T-helper 17 cell (primary cell): ENCODE measurements at places on chromosomes 6 and 20. TPM values are rescaled to one million over a fixed set of nuclear protein-coding genes. Genes with fewer than 3 reads are reported as not detected.

- no peak for DNase-seq
Observed at GRCh38 chr20:10637563-10637962, 36.2 kb downstream of the JAG1 start.

GRCh38 chr6:6125495-6125894 is 118.8 kb upstream of the NRN1 start:
- DNase-seq, result no peak

DNA sequence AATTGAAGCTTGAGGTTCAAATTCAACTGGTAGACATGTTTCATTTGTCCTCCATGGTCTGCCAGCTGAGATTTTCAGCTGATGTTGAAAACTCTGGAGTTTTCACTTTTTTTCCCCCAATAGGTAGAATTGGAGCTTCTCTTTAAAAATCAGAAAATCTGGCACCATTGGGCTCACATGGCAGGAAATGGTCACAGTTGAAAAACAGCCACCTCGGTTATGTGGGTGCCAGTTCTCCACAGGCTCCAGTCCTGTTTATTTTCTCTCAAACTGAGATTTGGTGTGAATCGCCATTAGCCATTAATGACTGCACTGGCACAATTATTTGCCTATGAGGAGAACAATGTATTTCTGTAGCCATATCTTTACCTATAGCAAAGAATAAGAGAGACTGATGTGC is 171.4 kb upstream of the TFAP2D start:
- no peak for DNase-seq

DNA sequence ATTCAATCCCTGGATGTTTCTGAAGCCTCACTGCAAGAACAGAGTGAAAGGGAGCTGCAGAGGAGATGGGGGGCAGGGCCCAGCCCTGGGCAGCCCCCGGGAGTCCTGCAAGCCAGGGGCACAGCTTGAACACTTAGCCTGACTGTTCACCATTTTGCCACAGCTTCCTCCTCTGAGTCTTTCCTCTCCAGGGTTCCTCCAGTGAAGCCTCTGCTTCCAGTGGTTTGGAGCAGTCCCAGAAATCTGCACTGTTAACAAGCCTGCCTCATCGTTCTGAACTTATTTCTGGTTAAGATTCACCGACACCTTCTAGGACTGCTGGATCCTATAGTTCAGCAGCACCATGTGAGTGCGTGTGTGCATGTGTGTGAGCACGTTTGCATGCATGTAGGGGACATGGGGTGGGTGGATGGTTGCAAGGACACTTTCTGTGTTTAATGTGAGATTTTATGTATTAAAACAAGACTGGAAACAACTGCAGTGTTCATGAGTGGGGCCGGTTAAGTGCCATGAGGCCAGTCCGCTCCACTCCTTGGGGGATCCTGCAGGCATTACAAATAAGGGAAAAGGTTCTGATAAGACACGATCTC is 24.6 kb downstream of the CEBPB start:
- no peak for DNase-seq

- no peak for DNase-seq
Observed at GRCh38 chr6:18613319-18613925, 226.3 kb downstream of the RNF144B start.

GRCh38 chr6:159979136-159979874 is 10.4 kb downstream of the IGF2R start:
- DNase-seq, result no peak

KCNG1 gene
- 0.90 TPM for total RNA-seq

MCHR2 gene
- total RNA-seq, result not detected

AGER gene
- 27.4 TPM for total RNA-seq
